ENCODE measurements at places on chromosomes 3 and 15.

- DNase-seq, result no peak
Observed at GRCh38 chr3:65783117-65783516, 255.6 kb downstream of the MAGI1 start.

DNA sequence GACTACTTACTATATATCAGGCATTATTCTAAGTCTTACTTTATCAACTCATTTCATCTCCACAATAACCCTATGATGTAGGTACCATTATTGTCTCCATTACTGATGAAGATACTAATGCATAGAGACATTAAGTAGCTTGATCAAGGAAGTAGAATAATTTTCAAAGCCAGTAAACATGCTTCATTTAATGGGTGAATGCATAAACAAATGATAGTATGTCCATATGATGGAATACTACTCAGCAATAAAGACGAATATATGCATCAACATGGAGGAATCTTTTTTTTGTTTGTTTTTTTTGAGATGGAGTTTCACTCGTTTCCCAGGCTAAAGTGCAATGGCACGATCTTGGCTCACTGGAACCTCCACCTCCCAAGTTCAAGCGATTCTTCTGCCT lies 184.9 kb downstream of the FMN1 start:
- no peak for DNase-seq

DNA sequence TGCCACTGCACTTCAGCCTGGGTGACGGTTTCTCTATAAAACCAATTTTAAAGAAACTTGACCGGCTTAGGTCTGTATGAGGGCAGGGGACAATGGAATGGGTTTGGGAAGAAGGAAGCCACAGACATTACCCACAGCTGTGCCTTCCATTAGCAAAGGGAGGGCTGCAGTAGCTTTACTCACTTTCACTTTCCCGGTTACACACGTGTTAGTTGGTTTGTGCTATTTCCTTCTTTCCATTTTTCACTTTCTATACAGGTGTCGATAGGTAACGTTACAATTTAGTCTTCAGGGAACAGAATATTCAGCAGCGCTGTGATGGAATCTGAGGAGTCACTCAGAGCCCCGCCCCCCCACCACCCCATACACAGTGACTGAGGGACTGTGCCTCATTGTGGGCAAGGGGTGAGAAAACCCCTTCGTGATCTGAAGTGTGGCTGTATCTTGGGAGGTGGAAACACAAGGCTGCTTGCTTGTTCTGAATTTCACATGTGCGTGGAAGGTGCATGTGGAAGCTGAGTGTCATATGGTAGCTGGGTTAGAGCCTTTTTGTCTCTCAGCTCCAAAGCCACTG lies 44.8 kb upstream of the RPL32 start:
- no peak for DNase-seq

- DNase-seq, result no peak
Observed at GRCh38 chr3:193722566-193722965, 129.6 kb downstream of the OPA1 start.

DNA sequence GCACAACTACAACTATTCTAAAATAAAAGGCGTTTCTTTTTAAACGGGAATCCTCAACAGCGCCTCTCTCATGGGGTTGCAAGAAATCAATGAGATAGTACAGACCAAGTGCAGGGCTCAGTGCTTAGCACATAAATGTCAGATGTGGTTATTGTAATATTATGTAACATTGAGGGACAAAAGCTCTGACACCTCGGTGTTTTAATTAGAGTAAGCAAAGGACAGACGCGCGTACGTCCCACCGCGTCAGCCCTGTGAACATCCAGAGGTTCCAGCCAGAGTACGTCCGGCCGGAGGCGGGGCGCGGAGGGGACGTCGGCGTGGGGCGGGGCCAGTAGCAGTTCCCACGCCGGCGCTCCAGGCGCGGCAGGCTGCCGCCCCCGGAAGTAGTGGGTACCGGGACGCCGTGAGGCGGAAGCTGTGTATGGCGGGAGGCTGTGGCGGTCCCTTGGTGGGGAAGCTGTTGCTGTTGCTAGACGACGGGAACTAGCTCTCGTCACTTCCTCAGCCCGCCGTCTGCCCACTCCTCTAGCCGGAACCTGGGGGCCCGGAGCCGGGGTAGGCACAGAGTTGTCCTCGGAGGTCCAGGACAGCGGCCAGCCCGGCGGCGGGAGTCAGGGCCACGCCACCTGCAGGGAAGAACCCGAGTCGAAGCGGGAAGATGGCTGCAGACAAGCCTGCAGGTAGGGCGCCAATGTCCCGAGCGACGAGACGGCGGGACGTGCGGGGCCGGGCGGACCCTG lies at the start of gene CNOT10:
TSS of gene CNOT10 (plus strand) at position 389 of the 743 bp plus-strand sequence. CDS start at position 662, 273 bp downstream.
- DNase-seq, result peak; percentile 88

- DNase-seq, result peak; percentile 59
Observed at GRCh38 chr3:11306817-11307589, 34.8 kb downstream of the ATG7 start.

- DNase-seq, result no peak
Observed at GRCh38 chr3:120841264-120841663, 66.7 kb upstream of the STXBP5L start.

DNA sequence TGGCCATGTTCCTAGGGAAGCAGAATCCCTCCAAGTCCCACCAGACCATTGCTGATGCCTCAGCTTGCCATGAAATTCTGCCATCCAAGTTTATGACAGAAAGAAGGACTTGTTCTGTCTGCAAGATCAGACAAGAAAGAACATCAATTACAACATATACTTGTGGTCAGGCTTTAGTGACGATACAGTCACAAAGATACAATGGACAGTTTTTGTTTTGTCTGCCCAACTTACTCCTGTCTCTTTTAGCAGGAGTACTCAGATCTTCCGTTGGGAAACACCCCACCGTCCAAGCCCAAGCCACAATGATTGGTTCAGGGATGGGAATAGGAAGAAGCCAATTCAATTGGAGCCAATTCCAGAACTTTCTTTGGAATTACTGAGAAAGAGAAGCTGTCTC lies 15.7 kb downstream of the KLHL6 start:
- peak; percentile 22 for DNase-seq

DNA sequence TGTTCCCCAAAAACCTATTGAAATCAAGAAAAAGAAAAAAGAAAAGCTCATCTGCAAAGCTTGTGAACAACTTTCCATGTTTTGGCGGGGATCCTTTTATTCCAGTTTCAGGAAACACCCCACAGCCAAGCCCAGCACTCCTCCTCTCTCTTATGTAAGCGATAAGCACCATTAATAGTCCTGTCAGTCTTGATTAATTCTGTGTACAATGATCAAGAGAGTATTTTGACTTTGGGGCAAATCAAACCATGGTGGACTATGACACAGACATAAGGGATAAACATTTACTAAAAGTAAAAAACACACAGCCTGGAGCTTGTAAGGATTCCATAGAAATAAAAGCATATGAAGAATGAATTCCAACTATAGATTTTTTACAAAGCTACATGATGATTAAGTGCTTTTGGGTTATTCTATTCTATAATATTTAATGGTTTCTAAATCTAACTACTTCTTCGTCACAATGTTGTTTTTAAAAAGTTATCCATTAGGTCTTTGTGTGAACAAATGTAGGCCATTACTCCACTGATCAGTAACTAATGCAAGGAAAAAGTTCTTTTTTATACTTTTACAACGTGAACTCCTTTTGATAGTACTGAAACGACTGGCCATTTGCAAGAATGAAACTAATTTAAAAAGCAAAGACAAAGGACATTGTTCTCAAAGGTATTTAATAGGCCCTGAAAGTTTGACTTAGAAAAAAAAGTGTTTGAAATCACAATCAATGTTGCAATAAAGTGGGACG lies 106.5 kb downstream of the KCNAB1 start:
- no peak for DNase-seq

GRCh38 chr3:11198070-11198469 lies 43.8 kb downstream of the HRH1 start:
- DNase-seq, result no peak

- no peak for DNase-seq
Observed at GRCh38 chr15:27768732-27769475, 330.2 kb downstream of the OCA2 start.

DNA sequence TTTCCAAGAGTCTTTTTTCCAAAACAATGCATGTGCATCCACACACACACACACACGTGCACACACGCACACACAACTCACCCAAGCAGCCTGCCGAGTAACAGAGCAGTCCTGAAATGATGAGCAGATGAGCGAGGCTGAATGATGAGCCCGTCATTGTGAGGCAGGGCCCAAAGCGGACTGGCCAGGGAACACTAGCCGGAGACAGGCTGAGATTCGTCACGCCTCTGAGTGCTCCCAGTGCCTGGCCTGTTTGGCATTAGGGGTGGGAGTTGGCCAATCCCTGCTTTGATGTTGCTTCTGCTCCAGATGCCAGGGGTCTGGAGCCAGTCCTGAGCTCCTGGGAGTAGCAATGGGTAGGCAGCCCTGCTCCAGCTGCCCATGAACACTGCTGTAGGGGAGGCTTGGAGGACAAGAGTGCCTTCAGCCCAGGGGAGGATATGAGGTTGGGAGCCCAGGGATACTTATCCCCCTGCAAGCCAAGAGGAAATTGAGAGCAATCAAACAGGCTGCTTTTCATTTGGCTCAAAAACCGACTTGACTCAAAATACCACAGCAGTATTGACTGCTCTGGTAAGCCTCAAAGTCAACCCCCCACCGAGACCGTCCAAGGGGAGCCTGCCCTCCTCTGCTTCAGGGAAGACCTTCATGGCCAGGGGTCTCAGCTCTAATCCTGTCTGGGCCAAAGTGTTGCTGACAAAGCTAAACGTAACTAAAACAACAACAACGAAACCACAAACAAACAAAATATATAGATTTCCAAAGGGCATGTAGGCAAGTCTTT lies 22.9 kb downstream of the COLQ start:
- no peak for DNase-seq

- DNase-seq, result peak; percentile 77
Observed at GRCh38 chr15:90071220-90071807, 31.0 kb downstream of the IDH2 start.

DNA sequence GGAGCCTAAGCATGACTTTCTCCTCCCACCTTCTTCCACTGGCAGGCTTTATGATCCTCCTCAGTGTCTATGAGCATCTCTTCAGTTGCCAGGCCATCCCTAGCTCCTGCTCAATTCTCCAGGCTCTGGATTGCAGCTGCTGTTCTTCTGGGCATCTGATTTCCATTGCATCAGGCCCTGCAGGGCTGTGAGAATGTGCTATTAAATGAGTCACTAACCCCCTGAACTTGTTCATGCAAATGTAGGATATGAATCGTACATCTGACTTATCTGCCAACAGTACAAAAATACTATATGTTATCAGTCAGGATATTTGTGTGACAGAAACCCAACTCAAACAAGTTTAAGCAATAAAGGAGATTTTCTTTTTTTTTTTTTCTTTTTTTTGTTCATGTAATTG lies 11.9 kb downstream of the GPR176 start:
- peak; percentile 96 for DNase-seq

DNA sequence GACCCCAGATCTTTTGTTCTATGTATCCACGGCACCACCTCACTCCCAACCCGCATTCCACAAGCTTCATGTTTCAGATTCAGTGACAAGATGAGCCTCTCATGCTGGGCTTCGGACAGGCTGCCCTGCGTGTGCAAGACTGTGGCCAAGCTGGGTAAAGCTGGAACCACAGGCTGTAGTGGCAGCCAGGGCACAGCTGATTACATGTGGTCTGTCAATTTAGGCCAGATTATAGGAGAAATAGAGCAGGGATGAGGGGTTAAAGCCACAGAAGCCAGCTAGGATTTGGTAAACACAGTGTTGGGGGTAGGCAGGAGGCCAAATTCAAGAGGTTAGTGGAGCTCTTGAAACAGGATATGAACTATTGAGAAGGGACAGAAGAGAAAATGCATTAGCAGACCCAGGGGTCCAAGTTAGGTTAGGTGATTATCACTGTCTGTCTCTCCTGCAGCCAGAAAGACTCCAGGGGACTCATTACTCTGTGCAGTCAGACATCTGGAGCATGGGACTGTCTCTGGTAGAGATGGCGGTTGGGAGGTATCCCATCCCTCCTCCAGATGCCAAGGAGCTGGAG lies 12.9 kb downstream of the SNAPC5 start:
- no peak for DNase-seq
